Fibroblast of skin of right quadriceps (primary cell): ENCODE measurements at places on chromosomes 6 and 20.

- no peak for DNase-seq
These were observed 52.3 kb upstream of the TMEM170B start for GRCh38 chr6:11485271-11485670.

- DNase-seq: no peak
These were observed 899.2 kb downstream of the EYS start for GRCh38 chr6:64807785-64808184.

- DNase-seq: no peak
These were observed 19.0 kb downstream of the RREB1 start for GRCh38 chr6:7126754-7127153.

- no peak for DNase-seq
These were observed 397.1 kb upstream of the CNR1 start for GRCh38 chr6:88563277-88563625.

- DNase-seq: no peak
These were observed 78.9 kb upstream of the HEY2 start for GRCh38 chr6:125670568-125670967.

- no peak for DNase-seq
These were observed 34.6 kb upstream of the EPHA7 start for GRCh38 chr6:93453956-93454355.

DNA sequence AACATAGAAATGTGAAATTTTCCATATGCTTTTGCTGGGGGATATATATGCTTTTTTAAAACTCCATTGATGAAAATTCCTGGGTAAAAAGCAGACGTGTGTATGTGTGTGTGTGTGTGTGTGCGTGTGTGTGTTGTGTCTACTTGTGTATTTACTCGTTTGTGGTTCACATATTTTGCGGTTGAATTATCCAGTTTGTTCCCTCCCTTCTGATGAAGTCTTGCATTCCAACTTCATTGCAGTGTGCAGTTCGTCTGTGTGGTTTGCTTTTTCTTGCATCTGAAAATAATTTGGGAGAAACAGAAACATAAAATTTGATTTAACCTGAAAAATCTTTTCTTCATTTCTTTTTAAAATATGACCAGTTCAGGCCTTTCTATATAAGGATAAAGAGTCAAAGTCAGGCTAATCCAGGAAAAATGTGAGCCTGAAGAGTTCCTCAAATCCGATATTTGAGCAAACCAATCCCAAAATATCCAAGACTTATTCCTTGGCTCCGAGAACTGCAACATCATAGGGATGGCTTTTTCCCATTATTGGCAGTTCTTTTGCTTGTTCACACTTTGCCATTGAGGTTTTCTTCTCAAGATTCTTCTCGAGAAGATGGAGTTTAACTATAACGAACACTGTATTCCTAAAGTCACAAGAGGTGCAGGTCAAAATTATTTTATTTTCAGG, 202.2 kb upstream of the CCN2 start:
- peak; percentile 99 for DNase-seq

DNA sequence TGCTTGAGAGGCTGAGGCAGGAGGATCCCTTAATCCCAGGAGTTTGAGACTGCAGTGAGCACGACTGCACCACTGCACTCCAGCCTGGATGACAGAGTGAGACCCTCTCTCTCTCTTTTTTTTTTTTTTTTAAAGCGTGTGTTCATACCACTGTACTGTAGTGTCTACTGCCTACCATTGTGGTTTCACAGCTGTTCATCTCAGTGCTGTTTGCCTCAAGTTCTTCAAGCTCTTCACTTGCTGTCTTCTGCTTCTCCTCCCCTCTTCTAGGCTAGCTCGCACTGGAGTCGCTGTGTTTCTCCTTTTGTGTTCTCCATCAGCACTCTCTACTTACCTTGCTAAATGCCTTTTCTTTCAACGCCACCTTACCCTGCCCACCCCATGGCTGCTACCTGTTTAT, 7.4 kb downstream of the FOXO3 start:
- DNase-seq: no peak

- DNase-seq: no peak
These were observed 403.6 kb downstream of the UTRN start for GRCh38 chr6:144688713-144689112.

- no peak for DNase-seq
These were observed 1.7 kb upstream of the KIZ start for GRCh38 chr20:21124190-21124589.

DNA sequence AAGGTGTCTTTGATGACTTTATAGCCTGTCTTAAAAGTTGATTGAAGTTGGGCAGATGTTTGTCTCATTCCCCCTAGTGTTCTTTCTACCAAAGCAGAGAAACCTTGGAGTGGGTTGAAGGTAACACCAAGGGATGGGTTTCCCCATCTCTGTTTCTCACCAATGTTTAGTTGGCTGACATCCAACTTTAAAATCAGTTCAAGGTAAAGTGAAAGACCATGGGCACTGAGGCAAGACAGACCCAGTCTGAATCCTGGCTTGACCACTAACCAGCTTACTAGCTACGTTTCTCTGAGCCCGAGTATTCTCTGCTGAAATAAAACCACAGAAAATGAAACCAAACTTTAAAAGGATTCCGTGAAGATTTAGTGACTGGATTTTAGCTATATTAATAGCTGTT, 258.9 kb downstream of the KIF16B start:
- no peak for DNase-seq

DNA sequence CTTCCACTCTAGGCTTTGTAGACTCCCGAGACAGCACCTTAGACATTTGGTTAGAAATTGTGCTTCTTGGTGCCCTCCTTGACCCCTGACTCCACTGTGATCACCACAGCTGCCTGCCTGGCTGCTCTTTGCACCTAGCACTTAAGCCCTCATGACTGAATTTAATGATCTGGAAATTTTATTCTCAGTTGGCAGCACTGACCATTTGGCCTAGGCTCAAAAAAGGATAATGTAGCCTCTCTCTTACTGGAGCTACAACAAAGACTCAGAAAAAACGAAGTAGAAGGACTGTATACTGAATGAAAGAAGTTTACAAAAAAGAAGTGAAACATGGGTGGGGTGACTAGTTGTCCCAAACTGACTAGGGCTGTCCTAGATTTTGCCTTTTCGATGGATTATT, 11.3 kb upstream of the ABRACL start:
- no peak for DNase-seq

DNA sequence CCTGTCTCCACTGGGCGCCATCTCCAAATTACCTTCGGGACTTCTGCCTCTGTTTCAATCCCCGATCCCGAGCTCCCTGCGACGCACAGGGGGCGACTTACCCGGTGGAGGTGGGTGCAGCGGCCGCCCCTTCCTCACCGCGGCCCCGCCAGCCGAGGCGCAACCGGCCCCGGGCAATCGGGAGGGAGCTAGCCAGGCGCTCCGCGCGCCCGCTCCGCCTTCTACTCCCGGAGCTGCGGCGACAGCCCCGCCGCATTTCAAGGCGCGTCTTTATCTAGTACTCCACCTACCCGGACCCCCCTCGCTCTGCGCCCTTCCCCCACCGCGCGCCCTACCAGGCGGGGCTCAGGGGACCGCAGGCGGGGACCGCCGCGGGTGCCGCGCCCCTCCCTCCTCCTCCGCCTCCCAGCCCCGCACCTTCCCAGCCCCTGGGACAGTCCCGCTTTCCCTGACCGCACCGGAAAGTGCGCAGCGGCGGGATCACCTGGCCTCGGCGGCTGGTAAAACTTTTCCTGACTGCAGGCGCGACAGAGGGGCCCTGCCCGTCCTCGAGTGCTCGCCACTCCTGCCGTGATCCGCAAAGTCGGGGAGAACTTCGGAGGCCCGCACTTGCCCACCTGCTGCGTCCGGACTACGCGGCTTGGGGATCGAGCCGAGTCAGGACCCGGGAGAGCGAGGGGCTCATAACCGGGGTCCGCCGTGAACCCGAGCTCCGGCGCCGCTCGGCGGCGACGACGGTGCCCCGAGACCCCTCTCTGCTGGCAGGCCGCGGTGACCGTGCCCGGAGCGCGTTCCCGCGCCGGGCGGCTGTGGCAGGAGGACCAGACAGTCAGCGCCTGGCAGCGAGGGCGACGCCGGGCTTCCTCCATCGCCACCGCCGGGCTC, 8.0 kb upstream of the NKX2-2 start:
- DNase-seq: no peak

- no peak for DNase-seq
These were observed 233.5 kb downstream of the GMPR start for GRCh38 chr6:16471910-16472297.

DNA sequence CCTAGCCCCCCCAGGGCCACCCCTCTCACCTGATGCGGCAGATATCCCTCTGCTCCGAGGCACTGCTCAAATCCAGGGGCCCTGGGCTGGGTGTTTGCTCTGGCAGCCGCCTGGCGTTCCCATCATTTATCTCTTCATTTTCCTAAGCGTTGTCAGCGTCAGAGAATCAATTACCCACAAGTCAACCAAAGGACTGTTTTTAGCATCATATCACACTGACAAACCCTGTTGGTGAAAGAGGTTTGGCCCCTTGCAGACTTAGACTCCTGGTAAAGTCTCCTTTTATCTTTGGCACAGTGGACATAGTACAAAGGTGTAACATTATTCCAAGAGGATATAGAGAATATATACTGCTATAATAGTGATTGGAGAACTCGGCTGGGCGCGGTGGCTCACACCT, at the start of gene GHRH:
Gene GHRH, minus strand, starts transcription at position 101 of the 400 bp plus-strand sequence. CDS start 4,925 bp downstream, outside the sequence.
- DNase-seq: no peak

DNA sequence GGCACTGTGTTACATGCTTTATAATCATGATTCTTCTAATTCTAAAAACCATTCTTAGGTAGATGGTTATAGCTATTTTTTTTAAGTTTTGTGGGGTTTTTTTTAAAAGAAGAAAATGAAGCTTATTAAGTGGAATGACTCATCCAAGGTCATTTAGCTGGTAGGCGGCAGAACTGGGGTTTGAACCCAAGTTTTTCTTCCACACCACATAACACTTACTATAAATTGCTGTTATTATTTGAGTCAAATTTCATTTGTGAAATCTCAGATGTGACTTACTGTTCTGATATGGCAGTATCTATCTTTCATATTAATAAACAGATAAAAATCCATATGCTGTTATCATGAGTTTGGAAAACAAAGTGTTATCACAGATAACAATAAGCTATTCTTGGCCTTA, 10.4 kb upstream of the COL10A1 start:
- DNase-seq: no peak

GRCh38 chr20:52420805-52421204, 229.2 kb upstream of the ZFP64 start:
- peak; percentile 34 for DNase-seq

DNA sequence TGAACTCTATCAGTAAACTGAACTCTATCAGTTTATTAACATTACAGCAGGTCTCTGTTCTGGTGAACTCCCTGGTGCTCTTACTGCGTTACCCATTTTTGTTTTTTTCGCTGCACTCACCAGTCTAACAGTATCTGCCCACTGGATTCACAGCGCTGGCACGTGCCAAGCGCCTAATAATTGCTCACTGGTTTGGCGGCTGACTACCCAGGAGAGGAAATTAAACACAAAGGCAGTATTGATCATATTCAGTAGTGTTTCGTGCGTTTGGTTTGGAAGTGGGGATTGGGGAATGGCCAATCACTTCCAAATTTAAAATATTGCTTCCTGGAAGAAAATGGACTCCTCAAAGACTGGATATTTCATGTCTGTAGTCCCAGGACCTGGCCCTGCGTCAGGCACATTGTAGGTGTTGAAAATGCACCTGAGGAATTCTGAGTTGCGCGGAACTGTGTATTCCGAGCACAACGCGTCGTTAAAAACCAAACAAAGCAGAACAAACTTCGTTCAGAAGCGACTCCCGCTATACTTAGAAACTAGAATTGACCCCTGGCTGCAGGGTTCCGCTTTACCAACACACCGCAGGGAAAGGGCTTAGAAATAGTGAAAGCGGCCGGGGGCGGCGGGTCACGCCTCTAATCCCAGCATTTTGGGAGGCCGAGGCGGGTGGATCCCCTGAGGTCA, 1.1 kb upstream of the RPS12 start:
- peak; percentile 10 for DNase-seq

DNA sequence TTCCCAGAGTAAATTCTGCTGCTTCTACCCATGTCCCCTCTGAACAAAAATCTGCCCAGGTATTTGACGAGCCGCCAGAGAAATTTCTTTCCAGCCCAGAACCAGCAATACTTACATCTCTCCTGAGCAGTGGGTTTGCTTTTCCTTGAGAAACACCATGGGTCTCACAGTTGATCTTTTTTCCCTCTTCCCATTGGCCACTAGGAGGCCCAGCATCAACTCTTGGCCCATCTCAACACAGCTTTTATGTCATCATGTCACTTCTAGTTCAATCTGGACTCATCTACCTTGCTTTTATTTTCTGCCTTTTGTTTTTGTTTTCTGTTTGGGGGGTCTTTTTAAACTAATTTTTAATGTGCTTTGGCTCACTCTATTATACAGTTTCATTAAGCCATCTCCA, 18.8 kb downstream of the MAFB start:
- DNase-seq: no peak

DNA sequence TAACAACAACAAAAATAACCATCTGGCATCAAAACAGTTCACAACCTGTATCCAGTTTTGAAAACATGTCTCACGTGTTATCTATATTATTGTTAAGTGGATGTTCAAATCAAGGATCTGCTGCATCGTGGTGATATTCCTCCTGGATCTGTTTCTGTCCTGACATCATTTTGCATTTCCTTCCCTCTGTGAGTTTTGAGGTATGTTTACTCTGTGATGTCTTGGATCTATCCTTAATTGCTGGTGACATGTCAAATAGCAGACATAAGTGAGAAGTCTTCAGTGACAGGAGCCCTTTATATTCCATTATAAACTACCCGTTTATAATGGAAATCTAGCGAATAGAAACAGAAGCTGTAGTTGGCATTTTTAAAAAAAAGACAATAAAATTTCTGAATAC, 381.8 kb upstream of the NOX3 start:
- no peak for DNase-seq

- DNase-seq: no peak
These were observed 374.5 kb downstream of the TAF4 start for GRCh38 chr20:61690993-61691838.
